Stimulated activated CD8-positive, alpha-beta memory T cell treated with anti-CD3 and anti-CD28 coated beads, Interleukin-15, amount 100 ng/mL, for 4 hours (primary cell): ENCODE measurements at places on chromosomes 6 and 20.

DNA sequence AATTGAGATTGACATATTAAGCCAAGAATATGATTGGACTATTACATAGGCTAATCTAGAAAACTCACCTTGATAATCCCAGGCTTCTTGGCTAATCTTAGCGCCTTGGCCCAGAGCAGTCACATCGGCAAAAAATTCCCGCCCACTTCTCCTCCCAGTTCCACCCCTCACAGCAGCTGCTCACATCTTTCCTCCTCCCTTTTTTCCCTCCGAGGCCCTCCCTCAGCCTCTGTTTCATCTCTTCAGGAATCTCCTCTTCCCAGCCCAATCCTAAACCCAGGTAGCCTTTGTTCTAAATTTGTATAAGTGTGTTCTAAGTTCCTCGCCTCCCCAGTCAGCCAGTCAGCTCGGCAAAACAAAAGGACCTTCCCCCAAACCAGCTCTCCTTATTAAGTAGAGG, 184.3 kb downstream of the PRKN start:
- no peak for DNase-seq

DNA sequence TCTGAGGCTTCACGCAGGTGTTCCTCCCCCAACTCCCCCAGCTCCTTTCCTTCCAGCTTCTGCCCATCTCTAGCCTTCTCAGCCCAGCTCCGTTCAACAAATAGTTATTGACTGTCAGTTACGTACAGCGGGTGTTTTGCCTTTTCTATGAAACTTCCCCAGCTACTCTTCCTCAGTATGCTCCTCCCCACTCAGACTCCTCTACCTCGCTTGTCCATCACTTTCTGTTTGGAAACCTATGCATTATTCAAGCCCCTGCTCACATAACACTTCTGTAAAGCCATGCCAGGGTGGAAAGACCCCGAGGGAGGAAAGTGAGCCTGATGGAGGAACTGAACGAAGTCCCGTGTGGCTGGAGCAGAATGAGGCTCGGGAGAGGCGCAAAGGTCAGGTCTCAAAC, 44.2 kb upstream of the NR2E1 start:
- no peak for DNase-seq

DNA sequence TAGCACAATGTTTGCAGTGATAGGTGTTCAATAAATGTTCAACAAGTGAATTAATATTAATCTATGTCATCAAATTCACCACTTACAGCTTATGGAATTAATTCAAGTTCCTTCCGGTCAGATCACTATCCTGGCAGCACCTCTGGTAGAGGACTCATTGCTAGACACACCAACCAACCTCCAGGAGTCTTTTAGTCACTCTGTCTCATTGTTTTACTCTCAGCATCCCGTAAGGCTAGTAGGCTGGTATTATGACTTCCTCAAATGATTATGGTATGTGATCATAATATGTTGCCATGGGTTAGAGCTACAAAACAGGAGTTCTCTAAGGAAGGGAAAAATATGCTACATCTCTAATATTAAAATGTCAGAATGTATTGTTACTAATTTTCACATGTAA, 21.7 kb upstream of the MMS22L start:
- no peak for DNase-seq

- DNase-seq: no peak
These were observed 2.7 kb downstream of the CUL7 start for GRCh38 chr6:43050981-43051380.

GRCh38 chr6:83008626-83009025, 57.0 kb downstream of the UBE3D start:
- no peak for DNase-seq

GRCh38 chr6:3440911-3441310, 15.9 kb downstream of the SLC22A23 start:
- DNase-seq: no peak
